ENCODE measurements at places on chromosomes 2 and 18. TPM values are rescaled to one million over a fixed set of nuclear protein-coding genes. Genes with fewer than 3 reads are reported as not detected.

- no peak for DNase-seq
Measured at GRCh38 chr2:157312866-157313486, 12.6 kb downstream of the ERMN start.

GRCh38 chr2:71605173-71605641, 151.8 kb downstream of the DYSF start:
- DNase-seq = no peak

- DNase-seq = no peak
Measured at GRCh38 chr2:207760453-207760852, 9.3 kb downstream of the FZD5 start.

- peak; percentile 51 for DNase-seq
Measured at GRCh38 chr18:80181642-80182461, 65.5 kb downstream of the PARD6G start.

- DNase-seq = no peak
Measured at GRCh38 chr2:73069855-73070642, 1.5 kb downstream of the SFXN5 start.

DNA sequence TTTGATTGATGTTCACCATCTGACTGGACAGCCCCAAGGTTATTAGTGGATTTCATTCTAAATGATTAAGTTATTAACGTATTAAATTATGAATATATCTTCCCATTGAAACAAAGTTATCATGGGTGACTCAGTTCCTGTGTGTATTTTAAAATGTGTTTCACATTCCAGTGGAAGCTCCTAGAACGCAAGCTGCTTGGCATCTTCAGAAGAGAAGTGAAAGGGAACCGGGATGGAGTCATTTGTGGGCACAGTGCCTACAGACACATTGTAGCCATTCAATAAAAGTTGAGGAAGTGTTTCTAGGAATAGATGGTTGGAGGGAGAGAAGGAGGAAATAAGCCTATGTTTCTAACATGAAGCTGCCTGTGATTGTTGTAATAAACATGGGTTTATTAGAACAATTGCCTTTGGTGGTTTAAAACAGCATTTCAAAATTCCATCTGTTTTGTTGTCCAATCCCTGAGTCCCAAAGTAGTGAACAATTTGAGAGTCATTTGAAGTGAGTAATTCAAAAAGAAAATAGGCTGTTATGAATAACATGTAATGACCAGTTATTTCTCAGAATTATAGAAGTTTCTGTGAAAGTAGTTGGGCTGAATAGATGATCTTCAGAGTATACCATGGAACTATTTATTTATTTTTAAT, 143.5 kb downstream of the PKP4 start:
- peak; percentile 86 for DNase-seq

DNA sequence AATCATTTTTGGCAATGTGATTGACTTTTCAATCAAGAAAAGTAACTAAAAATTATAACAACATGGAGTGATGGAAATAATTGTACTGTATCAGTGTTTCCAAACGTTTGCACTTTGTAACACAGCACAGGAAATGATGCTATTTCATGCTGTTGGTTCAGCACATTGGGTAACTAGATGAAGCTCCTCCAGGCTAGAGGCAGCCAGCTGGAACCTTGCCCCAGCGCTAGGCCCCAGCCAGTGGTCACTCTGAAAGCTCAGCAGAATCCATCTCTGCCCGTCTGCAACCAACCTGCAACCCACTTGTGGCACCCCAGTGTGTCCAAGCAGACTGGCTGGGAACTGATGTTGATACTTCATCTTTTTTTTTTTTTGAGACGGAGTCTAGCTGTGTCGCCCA, 15.3 kb downstream of the UNC50 start:
- no peak for DNase-seq

DNA sequence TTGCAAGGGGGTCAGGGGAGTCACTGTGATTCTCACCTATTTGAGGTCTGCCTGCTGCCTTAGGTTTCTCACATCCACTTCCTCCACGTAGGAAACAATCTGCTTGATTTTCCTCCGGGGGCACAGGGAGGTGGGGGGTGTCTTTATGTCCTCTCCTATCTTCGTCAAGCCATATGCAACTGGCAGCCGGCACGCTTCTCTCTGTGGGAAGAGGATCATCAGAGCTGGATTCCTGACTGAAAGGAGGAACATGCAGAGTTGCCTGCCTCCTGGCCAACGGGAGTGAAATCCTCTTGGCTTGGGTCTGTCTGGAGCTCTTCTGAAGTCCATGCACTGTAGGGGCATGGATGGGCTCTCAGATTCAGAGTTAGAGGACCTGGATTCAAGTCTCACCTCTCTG, 43.1 kb upstream of the ACVR1 start:
- no peak for DNase-seq

DNA sequence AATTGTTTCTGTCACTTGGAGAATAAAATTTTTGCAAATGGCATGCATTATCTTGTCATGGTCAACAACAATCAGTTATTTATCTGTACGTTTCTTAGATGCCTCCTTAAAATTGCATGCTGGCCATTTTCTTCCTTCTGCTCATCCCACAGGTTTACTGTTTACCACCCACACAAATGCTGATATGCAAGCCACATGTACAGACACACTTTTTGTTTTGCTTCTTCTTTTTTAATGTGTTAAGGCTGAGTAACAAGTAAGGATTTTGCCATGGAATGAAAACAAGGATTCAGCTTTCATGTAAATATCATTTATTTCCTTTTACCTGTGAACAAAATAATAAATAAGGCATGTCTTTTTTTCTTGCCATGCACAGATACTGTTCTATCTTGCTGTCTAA, 1077.1 kb upstream of the ZEB2 start:
- no peak for DNase-seq

- DNase-seq = no peak
Measured at GRCh38 chr2:55236992-55237543, 4.6 kb downstream of the RPS27A start.

GRCh38 chr2:28187186-28187585, 205.5 kb upstream of the FOSL2 start:
- no peak for DNase-seq

DNA sequence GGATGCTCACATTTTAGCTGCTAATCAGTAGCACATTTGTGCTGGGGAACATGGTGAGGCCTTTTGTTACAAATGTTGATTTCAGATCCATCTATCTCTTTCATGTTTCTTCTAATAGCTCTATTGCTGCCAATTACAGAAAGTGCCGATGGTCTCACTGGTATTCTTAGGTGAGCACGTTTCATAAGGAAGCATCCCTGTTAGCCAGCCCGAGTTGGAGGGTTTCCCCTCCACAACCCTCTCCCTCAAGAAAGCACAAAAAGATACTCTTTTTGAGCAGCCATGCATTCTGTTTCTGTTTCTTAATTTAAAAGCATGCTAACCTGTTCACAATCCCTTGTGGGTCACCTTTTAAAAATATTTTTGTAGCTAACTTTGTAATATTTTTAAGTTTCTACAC, 30.8 kb upstream of the ST8SIA5 start:
- DNase-seq = no peak

DNA sequence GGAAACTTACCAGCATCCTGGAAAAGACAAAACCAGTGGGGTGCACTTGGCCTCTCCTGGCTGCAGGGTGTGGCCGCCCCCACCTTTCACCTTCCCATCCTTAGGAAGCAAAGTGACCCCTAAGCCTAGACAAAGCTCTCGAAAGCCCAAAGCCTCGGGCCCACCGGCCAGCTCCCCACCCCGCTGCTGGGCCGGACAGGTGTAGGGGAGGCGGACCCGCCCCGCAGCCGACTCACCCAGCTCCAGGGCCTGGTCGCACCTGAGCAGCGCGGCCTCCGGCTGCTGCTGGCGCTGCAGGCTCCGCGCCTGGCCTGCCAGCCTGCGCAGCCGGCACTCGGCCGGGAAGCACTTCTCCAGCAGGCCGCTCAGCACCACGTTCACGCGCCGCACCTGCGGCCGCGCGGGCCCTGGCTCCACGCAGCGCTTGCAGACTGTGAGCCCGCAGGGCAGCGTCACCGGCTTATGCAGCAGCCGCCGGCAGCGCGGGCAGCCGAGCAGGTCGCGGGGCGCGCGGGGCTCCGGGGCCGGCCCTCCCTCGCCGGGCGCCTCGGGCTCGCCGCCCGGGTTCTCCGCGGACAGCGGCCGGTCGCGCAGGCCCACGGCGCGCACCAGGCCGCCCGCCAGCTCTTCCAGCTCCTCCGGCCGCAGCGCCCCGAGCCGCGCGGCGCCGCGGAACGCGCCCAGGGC, 979 bp downstream of the LONRF2 start:
- DNase-seq = no peak

GRCh38 chr2:177471990-177472389, 79.4 kb downstream of the AGPS start:
- no peak for DNase-seq

DNA sequence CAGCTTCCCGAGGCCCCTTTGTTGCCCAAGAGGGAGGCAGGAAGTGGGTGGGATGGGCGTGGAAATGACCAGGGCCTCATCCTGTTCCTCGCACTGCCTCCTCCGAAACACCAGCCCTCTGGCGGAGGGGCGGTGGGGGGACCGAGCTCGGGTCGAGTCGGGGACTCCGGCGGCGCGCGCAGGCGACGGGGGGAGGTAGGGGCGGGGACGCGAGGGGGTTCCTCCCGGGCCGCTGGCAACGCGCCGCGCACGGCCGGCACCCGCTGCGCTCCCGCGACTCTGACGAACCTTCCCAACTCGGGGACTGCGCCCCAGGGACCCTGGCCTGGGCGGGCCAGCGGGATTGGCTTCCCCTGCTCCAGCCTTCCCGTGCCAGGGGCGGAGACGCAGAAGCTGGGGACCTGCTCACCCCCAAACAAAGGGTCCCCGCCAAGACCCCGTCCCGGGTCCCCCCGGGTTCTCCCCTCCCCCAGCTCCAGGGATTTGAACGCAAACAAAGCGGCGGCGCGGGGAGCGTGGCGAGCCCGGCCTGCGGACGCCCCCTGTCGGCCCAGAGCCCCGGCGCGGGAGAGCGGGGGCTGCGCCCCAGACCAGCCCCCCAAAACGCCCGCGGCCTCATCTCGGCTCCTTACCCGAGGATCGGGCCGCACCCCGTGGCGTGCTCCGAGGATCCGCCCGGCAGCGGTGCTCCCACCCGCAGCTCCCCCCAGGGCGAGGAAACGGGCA, 1.2 kb downstream of the SEMA4C start:
- DNase-seq = peak; percentile 92

- DNase-seq = no peak
Measured at GRCh38 chr2:37873229-37873628, 51.9 kb upstream of the RMDN2 start.

GRCh38 chr2:62014102-62014501, 108.6 kb downstream of the COMMD1 start:
- DNase-seq = peak; percentile 96

- no peak for DNase-seq
Measured at GRCh38 chr18:61127714-61128467, 205.3 kb upstream of the CDH20 start.

DNA sequence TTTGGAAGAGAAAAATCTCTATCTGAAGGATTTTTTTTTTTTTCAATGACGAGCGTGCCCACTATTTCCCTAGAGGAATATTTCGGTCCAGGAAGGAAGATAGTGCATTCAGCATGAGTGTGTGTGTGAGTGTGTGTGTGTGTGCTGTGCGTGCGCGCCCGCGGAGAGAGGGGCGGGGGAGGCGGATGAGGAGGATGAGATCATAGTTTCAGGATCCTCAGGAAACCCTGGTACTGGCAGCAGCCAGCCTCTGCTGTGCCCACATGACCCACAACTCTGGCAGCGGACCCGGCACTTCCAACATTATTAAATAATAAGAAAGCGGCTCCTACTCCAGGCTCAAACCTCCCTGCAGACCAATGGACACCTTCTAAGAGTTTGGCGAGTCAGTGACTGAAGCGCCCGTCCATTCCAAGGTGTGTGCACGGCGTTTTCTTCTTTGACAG, 217.0 kb upstream of the DTNA start:
- peak; percentile 64 for DNase-seq

- DNase-seq = no peak
Measured at GRCh38 chr2:205762881-205763280, 80.6 kb downstream of the NRP2 start.

GRCh38 chr2:237441605-237442274, 27.8 kb upstream of the COL6A3 start:
- no peak for DNase-seq

- no peak for DNase-seq
Measured at GRCh38 chr2:158989165-158989564, 20.7 kb downstream of the TANC1 start.

DNA sequence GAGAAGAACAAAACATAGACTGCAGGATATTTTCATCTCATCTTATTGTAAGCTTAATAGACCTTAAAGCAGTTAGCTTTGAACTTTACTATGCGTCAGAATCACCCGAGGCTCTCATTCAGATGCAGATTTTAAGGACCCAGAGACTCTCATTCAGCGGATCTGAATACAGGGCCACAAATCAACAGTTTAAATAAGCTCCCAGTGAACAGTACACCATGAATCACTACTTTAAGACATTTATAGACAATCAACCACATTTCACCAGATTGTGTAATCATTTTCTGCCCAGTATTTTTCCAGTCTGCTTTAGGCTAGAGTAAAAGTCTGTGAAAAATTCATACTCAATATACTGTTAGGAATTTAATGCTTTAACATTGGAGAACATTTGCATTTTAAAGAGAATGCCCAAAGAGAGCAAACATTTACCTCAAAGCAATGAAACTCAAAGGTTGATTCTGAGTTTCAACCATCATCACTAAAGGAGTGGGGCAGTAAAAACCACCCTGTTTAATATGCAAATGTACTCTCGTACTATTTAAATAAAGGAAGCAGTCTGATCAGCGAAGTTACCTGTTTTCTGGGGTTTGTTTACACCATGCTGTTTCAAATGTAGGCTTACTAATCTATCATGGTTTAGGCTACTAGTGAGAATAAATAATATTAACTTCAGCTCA, 11.0 kb upstream of the ALPK2 start:
- DNase-seq = peak; percentile 36

DNA sequence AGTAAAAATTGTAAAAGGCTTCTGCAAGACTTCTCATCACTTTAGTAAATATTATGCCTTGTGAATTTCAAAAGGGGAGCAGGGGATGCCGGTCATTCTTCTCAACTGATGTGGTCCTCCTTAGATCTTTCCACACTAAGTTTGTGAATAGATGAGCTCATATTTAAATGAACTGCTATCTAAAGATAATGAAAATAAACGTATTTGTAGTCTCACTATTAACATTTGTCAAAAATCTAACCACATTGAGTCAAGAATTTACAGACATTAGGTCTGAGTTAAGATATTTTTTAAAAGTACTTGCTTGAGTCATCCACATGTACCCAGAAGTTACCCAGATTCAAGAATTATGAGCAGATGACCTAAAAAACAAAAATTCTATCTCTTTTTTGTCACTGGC, 6.5 kb downstream of the PRPF40A start:
- no peak for DNase-seq

GRCh38 chr2:119683713-119684443, 4.9 kb downstream of the TMEM177 start:
- DNase-seq = no peak

PIGN gene
- total RNA-seq = 26.3 TPM

SULT1C4 gene
- not detected for total RNA-seq

COBLL1 gene
- total RNA-seq = 5.6 TPM

CTLA4 gene
- not detected for total RNA-seq

AOX1 gene
- total RNA-seq = 5.9 TPM

STK17B gene
- total RNA-seq = 80.1 TPM

IL1RN gene
- not detected for total RNA-seq

LONRF2 gene
- not detected for total RNA-seq

SPC25 gene
- not detected for total RNA-seq

SPDYA gene
- total RNA-seq = 1.3 TPM

Data from myocyte (in vitro differentiated cells).